ENCODE measurements at places on chromosomes 2 and 18.

DNA sequence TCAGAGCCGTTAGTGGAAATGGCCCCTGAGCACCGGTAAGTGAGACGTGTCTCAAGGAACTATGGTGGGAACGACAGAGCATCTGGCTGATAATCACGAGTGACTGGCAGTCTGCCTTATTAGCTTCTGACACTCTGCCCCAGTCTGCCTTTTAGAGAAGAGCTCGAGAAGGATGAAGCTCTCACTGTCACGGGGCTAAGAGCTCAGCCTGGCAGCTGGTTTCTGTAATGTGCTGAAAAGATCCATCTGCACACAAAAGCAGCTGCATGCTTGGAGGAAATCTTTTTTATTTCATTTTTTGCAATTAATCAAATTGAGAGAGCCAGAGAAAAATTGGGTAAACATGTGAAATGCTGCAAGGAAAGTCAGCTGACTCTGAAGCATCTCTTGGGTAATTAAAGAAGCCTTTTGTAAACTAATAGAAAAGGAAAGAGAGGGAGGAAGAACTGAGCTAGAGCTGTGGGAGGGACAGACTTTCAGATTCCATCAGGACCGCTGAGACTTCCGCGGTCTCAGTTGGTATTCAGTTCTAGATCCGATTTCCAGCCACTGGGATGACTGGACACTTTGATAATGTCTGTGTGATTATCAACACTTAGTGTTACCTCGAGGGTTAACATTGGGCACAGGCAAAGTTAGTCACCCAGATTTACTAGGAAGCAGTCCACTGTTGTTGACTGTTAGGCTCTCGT is 24.4 kb downstream of the MBP start:
- no peak for DNase-seq

GRCh38 chr2:58938988-58939387 is 697.9 kb upstream of the FANCL start:
- no peak for DNase-seq

DNA sequence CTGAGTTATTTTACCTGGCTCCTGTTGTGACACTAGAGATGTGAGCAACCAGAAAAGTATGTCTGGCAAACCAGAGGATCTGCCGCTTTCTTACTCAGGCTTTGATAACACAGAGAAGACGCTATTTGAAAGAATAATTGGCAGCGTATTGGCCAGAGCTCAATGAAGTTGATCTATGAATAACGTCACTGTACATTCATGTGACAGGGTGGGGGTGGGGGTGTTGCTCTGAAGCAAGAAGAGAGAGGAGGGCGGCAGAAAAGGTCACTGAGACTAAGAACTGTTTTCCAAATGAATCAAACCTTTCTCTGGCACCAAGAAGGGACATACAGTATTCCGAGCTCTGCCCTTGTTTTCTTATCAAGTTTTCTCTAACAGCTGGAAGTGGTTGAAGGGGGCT is 1.7 kb upstream of the ONECUT2 start:
- DNase-seq: no peak

GRCh38 chr2:126444512-126444911 is 211.4 kb upstream of the GYPC start:
- DNase-seq: no peak

GRCh38 chr18:78984941-78985784 is 5.5 kb downstream of the SALL3 start:
- DNase-seq: no peak

DNA sequence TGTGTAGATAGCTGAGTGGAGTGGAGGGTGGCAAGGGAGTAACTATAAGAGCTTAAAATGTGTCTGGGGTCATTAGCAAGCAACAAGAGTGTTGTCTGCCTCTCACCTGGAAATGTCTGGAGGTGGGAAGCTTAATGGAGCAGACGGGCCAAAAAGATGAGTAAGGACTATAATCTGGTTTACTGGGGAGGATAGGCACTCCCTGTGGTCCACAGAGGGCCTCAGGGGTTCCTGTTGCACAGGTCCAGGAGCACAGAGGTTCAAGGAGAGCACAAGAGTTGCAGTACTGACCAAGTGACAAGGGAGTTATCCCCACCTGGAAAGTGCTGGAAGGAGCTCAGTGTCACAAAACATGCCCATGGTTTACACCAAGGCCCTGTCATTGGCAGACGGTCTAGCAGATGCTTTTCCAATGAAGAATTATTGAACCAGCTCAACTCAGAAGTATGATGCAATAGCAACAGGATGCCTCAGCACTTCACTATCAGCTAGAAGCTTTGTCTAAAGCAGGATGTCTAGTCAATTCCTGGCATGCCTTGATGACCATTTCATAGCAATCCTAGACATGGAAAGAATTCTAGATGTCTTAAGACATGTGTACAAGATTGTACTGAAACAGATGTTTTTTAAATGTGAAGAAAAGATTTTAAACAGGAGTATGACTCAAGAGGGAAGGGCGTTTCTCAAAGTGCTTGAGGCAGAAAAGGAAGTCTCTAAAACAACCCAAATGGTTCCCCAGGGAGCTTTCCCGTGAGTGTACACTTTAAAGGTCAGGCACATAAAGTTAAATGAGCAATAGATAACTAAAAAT is 62.9 kb upstream of the SERPINE2 start:
- DNase-seq: no peak

- DNase-seq: no peak
Measured at GRCh38 chr2:69780921-69781320, 39.0 kb downstream of the ANXA4 start.

- DNase-seq: no peak
Measured at GRCh38 chr2:58535990-58536389, 294.9 kb upstream of the FANCL start.

GRCh38 chr2:1584051-1584531 is 160.2 kb downstream of the PXDN start:
- DNase-seq: no peak

GRCh38 chr2:29444150-29444549 is 328.9 kb downstream of the CLIP4 start:
- no peak for DNase-seq

DNA sequence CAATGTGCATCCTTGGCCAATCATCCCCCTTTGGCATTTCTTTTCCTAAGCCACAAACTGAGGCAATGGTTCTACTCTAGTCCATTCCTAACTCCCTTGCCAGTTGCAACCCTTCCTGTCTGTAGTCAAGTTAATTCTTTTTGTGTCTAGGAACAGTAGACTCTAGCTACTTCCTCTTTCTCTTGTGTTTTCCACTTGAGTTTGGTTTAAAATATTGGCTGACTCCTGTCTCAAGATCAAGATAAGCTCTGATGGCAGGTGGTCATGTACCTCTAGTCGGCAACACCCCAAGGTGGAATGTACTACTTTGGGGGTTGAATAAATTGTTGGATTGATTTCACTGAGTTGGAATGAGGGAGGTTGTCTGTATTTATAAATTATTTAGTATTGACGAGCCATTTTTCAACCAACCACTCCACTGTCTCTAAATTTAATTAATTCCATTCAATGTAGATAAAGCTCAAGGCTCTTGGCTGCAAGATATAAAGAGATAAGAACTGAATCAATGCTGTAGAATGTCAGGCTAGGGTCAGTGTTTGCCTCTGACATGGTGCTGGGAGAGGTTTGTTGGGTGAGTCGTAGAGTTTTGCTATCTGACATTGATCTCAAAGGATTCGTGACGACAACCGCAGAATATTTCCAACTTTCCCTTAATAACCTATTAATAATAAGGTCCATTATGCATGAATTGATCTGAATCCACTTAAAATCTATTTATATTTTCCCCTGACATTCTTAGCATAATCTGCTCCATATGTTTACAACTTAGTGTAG is 188.7 kb upstream of the APCDD1 start:
- no peak for DNase-seq

GRCh38 chr2:105509269-105510086 is 110.6 kb upstream of the FHL2 start:
- DNase-seq: no peak

DNA sequence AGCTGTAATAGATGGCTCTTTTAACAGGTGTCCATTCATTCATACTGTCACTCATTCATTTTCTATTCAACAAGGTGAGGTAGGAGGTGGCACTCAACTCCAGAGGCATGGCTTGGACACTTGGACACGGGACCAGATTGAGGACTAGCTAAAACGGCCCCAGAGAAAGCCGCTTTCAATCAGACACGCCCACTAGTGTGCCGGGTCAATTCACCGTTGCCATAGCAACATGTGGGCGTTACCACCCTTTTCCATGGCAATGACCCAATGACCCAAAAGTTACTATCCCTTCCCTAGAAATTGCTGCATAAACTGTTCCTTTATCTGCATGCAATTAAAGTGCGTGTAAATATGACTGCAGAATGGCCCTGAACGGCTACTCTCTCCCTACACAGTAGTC is 49.2 kb upstream of the LGALSL start:
- no peak for DNase-seq

GRCh38 chr2:120018549-120018948 is 5.7 kb downstream of the EPB41L5 start:
- DNase-seq: no peak

GRCh38 chr2:30356071-30356470 is 91.0 kb upstream of the LCLAT1 start:
- DNase-seq: no peak

- DNase-seq: peak; percentile 42
Measured at GRCh38 chr2:112941753-112942653, 31.0 kb downstream of the IL37 start.

GRCh38 chr18:23228102-23229061 is 93.1 kb downstream of the CABLES1 start:
- no peak for DNase-seq

- DNase-seq: no peak
Measured at GRCh38 chr2:44948565-44949328, 7.2 kb downstream of the SIX3 start.

GRCh38 chr2:203650860-203651613 is 55.4 kb upstream of the CD28 start:
- DNase-seq: no peak

DNA sequence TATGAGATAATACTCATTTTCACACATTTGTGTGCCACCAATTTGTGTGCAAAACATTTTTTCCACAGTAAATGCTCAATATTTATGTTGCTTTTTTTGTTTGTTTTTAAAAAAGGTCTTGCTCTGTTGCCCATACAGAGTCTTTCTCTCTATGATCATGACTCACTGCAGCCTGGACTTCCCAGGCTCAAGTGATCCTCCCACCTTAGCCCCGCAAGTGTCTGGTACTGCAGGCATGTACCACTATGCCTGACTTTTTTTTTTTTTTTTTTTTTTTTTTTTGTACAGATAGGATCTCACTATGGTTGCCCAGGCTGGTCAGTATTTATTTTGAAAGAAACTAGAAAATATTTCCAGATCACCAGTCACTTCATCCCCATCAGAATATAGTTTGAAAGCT is 297.8 kb upstream of the GYPC start:
- DNase-seq: no peak

DNA sequence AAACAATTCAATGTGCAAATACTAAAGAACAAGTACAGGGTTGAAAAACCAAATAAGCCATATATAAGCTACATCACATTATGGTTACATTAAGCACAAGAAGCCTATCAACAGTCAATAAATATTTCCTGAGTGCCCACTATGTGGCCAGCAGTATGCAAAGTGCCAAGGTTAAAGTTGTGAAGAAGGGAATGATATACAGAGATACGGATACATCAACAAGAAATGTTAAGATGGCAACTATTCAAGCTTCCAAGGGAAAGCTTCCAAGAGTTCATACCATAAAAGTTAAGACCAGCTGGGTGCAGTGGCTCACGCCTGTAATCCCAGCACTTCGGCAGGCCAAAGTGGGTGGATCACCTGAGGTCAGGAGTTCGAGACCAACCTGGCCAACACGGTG is 14.0 kb downstream of the DYM start:
- no peak for DNase-seq

- DNase-seq: no peak
Measured at GRCh38 chr2:57181315-57182038, 865.1 kb upstream of the VRK2 start.

GRCh38 chr2:218427741-218428140 is 8.8 kb downstream of the VIL1 start:
- DNase-seq: no peak

DNA sequence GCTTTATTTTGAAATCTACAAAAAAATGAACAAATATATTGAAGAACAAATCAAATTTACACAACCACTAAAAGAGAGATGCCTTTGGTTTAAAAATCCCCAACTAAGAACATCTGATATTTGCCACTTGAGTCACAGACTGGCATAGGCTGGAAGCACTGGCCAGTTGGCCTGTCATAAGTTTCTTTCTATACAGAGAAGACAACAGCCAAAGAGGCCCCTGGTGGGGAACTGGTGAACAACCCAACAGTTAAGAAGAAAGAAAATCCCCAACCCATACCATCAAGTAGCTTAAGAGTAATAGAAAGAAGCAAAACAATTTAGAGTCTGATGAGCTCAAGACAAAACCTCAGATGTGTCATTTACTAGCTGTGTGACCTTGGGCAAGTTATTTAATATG is 45.5 kb downstream of the OSR1 start:
- no peak for DNase-seq

DNA sequence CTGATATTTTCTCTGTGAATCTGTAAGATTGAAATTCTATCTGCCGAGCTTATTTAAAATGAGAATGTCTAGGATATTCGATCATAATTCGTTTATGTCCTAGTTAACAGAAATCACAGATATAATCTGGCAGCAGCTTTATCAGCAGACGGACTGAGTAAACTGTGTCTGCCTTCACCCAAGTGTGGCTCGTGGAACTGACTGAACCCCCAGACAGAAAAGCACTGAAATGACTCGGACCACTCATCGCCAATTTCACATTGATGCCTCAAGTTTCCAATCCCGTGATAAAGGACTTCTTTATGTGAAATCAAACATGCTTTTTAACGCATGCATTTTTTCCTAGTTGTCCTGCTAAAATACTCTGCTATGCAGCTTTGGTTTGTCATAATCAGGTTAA is 15.9 kb downstream of the TNFRSF11A start:
- no peak for DNase-seq

- DNase-seq: no peak
Measured at GRCh38 chr2:39018638-39019037, 102.2 kb downstream of the SOS1 start.

DNA sequence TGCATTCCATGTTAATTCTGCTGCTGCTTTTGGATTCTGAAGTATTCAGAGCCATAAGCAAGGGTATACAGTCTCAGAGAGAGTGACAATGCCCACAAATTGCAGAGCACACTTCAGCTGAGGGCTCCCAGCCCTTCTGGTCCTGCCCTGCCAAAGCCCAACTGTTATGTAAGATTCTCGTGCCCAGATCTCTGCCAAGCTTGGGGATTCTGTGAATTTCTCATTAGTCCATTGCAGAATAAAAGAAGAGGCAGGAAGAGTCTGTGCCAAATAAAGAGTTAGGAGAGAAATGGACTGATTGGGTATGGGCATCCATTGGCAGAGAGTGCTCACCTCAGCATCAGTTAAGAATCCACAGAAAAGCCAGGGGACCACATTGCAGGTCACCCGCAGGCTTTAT is 112.0 kb upstream of the PNPT1 start:
- DNase-seq: no peak

DNA sequence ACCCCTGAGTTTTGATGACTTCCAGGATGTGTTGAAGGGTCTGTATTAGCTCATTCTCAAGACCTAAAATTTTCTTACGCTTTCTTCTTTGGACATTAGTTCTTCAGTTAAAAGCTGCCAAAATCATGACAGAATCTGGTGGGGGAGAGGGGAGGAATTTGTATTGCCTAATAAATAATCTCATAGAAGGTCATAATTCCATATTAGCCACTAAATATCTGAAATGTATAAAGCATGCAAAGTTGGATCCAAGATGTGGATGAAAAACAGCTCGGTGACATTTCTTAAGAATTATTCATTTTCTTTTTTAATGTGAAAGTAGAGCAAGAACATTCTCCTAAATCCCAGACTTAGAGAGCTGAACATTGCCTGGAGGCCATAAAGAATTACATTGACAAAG is 120.1 kb downstream of the MMADHC start:
- DNase-seq: no peak

- DNase-seq: no peak
Measured at GRCh38 chr2:27572998-27573429, 9.8 kb upstream of the ZNF512 start.
